ENCODE measurements at places on chromosomes 7 and 10. TPM values are rescaled to one million over a fixed set of nuclear protein-coding genes. Genes with fewer than 3 reads are reported as not detected.

DNA sequence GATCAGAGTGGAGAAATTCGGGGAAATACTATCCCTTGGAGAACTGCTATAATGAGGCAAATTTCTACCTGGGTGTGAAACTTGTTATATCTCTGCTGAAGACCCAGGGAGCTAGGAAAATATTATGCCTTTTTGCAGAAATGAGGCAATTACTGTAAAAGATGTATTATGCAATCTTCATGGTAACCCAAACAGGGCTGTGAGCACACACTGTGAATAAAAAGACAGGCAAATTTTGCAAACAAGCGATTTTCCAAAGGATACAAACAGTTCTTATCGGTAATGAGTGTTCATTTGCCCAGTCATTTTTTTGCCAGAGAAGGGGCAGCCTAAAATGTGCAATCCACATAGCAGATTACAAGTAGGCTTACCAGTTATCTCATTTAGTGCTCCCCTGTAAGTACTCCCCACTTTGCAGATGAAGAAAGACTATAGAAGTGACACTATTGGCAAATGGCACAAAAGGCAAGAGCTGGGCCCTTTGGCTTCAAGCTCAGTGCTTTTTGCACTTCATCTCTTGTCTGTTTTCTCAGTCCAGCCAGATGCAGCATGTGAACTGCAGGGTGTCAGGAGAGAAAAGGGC, 205.8 kb downstream of the HECW1 start:
- no peak for DNase-seq

DNA sequence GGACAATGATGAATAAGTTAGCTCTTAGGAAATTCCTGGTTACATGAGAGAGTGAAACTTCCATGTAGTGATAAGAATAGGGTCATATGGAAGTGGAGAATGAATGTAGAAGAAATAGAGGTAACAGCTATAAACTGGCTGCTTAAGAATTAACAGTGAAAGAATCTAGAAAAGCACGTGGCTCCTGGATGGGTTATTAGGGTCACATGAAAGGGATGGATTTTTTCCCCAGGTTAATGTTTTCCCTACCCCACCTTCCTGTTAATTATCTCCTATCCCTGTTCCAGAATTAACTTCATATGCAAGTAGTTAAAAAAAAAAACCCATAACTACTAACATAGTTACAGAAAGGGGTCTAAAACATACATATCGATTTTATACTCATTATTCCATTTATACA, 58.0 kb downstream of the ANKIB1 start:
- no peak for DNase-seq

DNA sequence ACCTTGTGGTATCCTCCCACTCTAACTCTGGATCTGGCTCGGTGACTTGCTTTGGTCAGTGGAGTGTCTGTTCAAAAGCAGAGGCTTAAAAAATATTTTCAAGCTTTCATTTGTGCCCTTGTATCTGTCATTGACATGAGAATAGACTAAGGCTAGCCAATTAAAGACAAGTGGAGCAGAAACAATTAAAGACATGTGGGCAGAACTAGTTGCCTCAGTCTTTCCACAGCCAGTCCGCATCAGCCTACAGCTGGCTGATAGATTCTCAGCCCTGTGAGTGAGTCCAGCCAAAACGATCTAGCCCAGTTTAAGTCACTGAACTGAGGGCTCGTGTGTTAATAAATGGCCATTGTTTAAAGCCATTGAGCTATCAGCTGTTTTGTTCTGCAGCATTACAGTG, 185.2 kb upstream of the DGKB start:
- DNase-seq: no peak

DNA sequence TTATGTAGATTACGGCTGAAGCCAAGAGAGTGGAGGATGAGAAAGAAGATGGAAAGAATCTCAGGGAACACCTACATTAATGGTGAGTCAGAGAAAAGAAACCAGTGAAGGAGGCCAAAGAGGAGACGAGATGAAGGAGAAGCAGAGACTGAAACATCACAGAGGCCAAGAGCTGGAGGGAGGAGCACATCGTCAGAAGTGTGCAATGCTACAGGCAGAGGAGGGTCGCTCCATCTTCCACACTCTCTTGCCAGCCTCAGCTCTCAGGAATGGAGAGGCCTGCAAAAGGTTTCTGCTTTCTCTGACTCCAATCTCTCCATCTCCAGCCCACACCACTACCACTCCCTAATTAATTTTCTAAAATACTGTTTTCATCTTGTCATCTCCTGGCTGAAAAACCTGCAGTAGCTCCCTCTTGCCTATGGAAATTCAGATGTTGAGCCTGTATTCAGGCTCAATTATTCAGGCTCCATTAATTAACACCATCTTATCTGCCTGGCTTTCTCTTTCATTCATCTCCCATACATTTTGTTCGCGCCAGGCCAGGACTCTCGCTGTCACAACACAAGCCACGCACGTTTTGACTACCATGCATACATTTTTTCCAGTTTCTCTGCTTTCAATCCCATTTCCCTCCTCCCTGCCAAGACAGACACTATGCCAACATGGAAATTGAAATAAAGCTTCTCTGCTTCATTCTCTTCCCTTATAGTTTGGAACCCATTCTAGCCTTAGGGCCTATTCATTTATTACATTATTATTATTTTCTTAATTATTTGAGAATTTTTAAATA, 165.8 kb downstream of the INHBA start:
- no peak for DNase-seq

DNA sequence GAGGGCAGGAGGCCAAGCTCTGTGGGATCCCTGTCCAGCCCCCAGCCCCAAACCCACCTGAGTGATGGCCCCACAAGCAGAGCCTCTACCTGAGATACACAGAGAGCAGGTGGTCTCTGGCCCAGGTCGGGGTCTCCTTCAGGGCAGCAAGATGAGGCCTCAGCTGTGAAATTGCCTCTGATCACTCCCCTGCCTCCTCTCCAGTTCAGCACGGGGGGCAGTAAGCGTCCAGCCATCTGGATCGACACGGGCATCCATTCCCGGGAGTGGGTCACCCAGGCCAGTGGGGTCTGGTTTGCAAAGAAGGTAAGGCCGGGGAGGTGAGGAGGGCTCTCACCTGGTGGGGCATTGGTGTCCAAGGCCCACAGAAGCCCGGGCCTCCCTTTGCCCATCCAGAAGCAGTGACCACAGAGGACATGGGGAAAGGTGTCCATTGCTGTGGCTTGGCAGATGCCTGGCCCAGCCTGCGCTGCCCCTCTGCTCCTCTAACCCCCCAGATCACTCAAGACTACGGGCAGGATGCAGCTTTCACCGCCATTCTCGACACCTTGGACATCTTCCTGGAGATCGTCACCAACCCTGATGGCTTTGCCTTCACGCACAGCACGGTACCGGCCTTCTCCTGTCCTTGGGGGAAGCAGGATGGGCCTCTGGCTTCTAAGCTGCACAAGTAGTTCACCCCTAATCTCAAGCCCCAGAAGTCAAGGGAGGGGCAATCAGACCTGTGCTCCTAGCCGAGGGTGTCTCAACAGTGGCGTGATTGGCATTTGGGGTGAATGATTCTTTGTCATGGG, 3.1 kb downstream of the CPA1 start:
- no peak for DNase-seq

GRCh38 chr7:101248276-101248675, 3.4 kb upstream of the FIS1 start:
- DNase-seq: no peak

The ACBD7 gene
- total RNA-seq: 2.2 TPM

The LEP gene
- total RNA-seq: not detected
